ENCODE measurements at places on chromosomes 1 and 21.

DNA sequence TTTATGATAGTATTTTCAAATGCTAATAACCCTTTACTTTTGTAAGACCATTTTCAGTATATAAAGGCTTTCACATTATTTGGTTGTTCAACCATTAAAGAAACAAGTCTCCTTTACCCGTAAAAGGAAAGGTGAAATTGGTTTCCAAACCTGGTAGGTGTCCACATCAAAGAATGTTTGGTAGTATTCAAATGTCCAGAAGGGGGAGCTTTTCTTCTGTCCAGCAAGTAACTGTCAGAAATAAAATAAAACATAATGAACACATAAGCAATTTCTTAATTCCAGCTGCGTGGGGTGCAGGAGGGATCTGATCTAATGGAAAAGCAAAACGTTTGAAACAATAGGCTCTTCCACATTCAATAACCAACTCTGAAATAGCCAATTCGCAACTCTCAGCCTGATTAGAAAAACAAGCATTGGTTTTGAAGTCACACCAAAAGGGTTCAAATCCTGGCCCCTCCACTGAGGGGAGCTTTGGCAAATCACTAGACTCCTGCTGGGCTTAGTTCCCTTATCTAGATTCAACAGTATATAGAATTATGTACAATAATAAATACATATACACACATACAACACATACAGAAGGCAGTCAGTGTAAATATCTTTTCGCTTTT, 11.0 kb downstream of the YIPF1 start:
- no peak for DNase-seq

- DNase-seq, result no peak
These were observed 43.3 kb downstream of the GPR88 start for GRCh38 chr1:100581096-100581705.

DNA sequence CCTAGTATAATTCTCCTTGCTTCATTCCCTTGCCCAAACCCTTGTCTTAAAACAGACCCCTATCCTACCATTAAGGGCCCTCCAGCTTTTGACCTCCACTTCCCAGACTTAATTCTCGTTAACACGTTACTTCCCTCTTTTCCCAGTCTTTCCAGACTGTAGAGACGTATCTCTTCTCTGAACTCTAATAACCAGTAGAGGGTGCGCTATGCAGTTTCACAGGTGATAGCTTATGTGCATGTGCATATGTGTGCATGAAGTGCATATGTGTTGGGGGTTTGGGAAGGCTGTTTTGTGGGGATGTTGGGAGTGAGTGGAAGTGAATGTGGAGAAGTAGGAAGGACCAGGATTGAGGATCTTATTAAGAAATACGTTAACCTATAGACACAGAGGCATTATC, 78.1 kb upstream of the CCDC190 start:
- DNase-seq, result no peak

- DNase-seq, result no peak
These were observed 42.4 kb downstream of the SKI start for GRCh38 chr1:2270260-2271100.

DNA sequence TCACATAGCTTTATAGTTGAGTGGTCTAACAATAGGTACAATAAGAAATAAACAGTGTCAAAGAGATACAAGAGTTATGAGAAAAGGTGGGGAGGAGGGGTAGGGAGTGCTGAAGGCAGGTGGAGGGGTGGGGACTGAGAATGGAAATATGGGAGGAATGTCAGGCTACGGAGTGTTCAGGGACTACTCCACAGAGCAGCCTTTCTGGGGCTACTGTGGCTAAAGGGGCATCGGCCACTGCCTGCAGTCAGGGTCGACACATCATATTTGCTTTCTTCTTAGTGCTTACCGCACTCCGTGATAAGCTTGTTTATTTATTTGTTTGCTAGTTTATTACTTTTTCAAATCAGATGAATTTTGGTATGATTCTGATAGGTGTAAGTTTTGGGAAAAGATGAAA, 34.4 kb upstream of the CRNN start:
- no peak for DNase-seq

- no peak for DNase-seq
These were observed 4.9 kb downstream of the GLIS1 start for GRCh38 chr1:53733975-53734649.

GRCh38 chr1:111176678-111177077, 23.8 kb downstream of the DENND2D start:
- no peak for DNase-seq

GRCh38 chr1:62013264-62013663, 181.4 kb upstream of the L1TD1 start:
- DNase-seq, result no peak

GRCh38 chr21:46503922-46504550, 45.3 kb downstream of the DIP2A start:
- DNase-seq, result no peak

GRCh38 chr1:966704-967300, 520 bp downstream of the PLEKHN1 start:
- no peak for DNase-seq

DNA sequence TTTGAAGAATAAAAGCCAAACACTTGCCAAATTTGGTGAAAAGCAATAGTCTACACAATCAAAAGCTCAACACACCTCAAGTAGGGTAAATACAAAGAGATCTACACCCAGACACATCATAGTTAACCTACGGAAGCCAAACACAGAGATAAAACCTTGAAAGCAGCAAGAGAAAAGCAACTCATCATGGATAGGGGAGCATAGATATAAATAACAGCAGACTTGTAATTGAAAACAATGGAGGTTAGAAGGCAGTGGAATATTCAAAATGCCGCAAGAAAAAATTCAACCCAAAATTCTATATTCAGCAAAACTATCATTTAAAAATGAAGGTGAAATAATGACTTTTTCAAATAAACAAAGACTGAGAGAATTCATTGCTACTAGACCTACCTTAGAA, 105.1 kb downstream of the ITSN1 start:
- DNase-seq, result no peak

DNA sequence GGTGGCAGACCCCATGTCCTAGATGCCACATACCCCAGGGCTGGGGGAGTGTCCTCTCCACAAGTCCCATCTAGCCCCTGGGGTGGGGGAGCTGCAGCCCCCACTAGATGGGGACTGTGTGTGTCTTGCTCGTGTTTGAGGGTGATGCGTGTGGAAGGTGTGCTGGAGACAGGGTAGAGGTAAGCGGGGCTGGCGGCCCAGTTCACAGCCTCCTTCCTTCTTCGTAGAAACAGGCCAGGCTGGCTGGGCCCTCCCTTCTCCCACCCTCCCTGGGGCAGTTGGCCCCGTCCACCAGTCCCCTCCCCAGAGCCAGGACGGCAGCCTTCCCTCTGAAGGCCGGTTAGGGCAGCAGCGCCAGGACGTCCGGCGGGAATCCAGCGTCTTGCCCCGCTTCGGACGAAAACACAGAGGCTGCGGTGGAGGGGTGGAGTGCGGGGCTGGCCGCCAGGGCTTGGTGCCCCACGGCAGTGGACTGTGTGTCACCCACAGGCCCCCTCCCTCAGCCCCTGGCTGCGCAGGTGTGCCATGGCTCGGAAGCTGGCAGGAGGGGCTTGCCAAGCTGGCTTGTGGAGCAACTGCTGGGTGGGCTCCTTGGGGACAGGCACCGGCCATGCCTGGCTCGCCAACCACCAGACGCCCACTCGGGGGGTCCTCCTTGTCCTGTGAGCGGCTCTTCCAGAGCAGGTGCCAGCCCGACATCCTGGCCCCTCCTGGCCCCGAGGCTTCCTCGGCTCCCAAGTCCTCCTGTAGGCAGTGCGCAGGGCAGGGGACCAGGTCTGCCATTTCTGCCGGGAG, 3.6 kb downstream of the PRDM16 start:
- DNase-seq, result no peak

DNA sequence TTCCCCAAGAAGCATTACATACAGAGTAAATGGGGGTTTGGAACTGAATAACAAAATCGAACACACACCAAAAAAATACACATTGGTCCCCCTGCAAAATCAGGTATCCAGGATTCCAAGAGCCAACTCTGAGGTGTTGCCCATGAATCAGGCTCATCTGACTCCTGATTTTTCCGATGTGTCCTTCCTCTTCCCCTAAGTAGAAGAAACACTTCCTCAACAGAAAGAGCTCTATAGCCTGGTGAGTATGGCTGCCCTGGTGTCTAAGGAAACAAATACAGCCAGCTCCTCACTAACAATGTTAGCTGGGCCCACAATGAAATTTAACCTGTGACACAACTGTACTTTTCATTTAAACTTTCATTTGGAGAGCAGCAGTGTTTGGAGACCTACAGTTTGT, 33.6 kb downstream of the ERI3 start:
- DNase-seq, result no peak

GRCh38 chr1:176949033-176949662, 215.4 kb downstream of the ASTN1 start:
- no peak for DNase-seq

- DNase-seq, result no peak
These were observed 21.4 kb downstream of the AHCYL1 start for GRCh38 chr1:110005971-110006370.

GRCh38 chr1:38059635-38060250, 13.2 kb upstream of the POU3F1 start:
- DNase-seq, result no peak

- DNase-seq, result no peak
These were observed 171.0 kb downstream of the VAV3 start for GRCh38 chr1:107793896-107794453.

DNA sequence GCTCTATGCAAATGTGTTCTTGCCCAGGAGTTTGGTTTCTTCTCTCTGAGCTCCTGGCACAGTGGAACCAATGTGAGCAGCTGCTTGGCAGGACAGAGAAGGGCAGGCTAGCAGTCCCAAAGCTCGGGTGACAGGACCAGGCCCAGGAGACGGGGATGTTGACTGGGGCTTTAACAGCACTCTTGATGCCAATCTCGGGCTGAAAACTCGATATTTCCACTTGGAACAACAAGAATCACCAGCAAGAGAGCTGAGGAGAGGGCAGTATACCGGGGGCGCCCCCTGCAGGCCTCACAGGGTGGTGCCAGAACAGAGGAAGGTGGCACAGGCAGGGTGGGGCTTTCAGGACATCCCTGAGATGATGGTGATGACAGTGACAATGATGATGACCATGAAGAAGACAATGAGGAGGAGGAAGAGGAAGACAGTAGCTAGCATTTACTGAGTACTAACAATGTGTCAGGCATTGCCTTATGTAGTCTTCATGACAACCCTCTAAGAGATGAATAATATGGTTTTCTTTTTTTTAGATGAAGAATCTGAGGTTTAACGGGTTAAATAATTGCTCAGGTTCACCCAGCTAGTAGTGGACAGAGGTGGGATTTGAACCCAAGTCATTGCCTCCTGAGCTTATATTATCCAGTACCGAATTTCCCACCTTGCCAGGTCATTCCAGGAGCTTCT, 2.7 kb upstream of the KCNJ9 start:
- no peak for DNase-seq

DNA sequence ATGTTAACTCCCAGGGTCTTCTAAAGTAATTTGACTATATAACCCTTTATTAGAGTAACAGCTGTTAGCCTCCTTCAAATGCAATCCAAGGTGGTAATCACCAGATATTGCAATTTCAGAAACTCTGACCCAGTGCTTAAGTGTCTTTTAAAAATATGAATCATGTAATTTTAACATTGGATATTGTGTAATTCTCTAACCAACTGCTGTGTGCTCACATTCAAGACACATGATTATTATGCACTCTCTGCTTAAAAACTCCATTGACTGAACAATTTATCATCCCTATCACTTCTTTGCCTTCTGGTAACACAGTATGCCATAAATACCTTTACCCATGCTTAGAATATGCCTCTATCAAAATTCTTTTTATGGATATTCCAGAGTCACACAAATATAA, 537.4 kb upstream of the RGS18 start:
- DNase-seq, result no peak

GRCh38 chr1:191022856-191023255, 545.2 kb upstream of the BRINP3 start:
- no peak for DNase-seq

DNA sequence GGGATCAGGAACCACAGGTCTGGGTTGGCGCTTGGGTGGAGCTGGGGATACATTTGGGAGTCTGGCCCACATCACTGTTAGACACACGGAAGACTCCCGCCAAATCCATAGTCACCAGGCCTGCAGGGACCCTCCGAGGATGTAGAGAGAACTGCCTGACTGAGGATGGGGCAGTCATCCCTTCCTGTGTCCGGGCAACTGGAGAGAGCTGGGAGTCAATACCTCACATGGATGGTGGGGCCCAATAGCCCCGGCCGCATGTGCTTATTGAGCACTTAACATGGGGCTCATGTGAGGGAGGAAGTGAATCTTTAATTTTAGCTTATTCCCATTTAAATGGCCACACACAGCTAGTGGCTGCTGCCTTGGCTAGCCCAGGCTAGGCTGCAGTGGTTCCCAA, 124.5 kb downstream of the TLR5 start:
- DNase-seq, result no peak

- DNase-seq, result no peak
These were observed 2.3 kb downstream of the ETS2 start for GRCh38 chr21:38807986-38808385.

DNA sequence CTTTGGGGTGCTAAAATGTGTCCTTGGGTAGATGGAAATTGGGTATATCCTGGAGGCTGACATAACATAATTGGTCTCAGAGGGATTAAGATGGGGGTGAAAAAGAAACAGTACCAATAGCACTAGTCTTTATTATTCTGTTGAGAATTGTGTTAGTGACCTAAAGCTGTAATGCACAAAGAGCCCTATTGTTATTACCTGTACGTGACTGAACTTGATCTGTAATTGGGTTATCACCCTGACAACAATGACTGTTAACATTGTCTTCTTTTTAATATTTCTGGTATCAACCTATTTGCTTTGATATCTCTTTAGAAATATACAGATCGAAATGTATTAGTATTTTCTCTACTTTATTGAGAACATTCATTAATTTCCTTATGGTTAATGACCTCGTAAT, 147.6 kb downstream of the NEK7 start:
- DNase-seq, result no peak

DNA sequence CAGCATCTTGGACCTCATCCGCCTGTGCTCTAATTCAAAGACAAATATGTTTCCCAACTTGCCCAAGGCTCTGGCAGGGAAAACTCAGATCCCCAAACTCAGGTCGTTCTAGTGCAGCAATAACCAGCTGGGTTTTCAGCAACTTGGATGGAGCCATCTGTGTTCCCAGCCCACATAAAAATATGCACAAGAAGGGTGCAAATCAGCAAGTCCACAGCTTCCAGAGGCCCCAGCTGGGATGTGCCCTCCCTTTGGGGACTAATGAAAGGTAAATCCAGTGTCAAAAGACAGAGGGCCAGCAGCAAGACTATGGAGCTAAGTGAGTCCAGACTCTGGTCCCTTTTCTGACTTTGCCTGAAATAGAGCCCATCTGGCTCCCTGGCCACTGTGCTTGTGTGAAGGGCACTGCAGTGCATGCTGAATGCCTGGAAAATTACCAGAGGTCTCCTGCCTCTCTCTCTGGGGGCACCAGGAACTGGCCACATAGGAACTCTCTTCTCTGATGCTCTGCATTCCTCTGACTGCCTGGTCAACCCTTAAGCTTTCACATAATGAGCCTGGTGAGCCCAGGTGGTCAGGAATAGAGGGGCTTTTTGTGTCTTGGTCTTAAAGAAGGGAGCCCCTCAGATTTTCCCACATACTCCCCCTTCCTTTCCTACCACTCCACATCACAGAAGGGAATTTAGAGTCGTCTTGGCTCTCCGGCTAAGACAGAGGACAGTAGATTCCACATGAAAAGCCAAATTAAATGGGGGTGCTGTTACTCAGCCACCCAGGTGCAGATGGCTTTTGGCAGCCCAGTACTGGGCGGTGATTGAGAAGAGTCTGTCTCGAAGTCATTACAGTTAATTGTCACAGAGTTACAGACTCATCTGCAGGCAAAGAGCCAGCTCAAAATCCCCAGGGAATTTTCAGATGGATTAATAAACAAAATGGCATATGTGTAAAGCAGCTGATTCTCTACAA, 88.1 kb upstream of the C1orf21 start:
- DNase-seq, result no peak

Data from cerebellar nuclear complex (tissue), 1 donor.